ENCODE measurements at places on chromosomes 3 and 15.
A peak's percentile ranks its signal among the peaks of the same experiment; 100 is the strongest.

DNA sequence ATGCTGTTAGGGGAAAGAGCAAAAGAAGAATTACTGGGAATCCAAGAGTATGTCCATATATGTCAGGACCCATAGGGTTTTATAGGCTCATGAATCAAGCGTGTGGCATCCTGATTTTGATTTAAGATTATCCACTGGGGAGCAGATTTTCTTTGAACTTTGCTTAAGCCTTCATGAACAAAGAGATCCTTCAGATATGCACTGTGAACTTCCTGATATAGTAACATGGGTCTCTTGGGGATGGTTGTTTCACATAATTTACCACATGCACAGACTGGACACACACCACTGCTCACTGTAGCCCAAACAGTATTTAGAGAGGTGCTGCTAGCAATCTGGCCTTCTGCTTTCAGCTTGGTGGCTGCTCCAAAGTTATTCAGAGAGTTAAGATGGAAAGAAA lies 200.9 kb upstream of the ZPLD1 start:
- no peak for DNase-seq

- no peak for DNase-seq
Observed at GRCh38 chr15:57780471-57780870, 74.0 kb downstream of the POLR2M start.

- no peak for DNase-seq
Observed at GRCh38 chr3:53126601-53127000, 3.6 kb downstream of the RFT1 start.

- no peak for DNase-seq
Observed at GRCh38 chr3:45781271-45781670, 15.1 kb downstream of the SLC6A20 start.

- DNase-seq, result no peak
Observed at GRCh38 chr3:46883054-46883829, 5.7 kb downstream of the PTH1R start.

DNA sequence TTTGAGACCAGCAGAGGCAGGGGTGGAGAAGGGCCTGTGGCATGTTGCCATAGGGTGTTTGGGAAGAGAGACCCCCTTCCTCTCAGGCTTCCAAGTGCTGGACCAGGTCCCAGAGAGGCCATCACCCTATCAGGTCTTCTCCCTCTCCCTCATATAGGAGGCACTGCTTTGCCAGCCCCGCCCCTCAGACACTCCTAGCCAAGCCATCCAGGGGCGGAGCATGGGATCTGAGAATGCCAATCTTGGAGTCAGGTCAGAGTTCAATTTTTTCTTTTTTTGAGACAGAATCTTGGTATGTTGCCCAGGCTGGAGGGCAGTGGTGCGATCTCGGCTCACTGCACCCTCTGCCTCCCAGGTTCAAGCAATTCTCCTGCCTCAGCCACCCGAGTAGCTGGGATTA lies 32.7 kb downstream of the CRABP1 start:
- no peak for DNase-seq

GRCh38 chr15:50051811-50052419 lies 67.1 kb downstream of the ATP8B4 start:
- peak; percentile 10 for DNase-seq

GRCh38 chr3:122318620-122319019 lies 6.4 kb upstream of the CSTA start:
- no peak for DNase-seq

- DNase-seq, result no peak
Observed at GRCh38 chr3:7630351-7630911, 769.5 kb downstream of the GRM7 start.

GRCh38 chr15:73328149-73328820 lies 40.5 kb downstream of the HCN4 start:
- DNase-seq, result no peak

- DNase-seq, result no peak
Observed at GRCh38 chr3:45949432-45949831, 6.2 kb downstream of the CXCR6 start.

DNA sequence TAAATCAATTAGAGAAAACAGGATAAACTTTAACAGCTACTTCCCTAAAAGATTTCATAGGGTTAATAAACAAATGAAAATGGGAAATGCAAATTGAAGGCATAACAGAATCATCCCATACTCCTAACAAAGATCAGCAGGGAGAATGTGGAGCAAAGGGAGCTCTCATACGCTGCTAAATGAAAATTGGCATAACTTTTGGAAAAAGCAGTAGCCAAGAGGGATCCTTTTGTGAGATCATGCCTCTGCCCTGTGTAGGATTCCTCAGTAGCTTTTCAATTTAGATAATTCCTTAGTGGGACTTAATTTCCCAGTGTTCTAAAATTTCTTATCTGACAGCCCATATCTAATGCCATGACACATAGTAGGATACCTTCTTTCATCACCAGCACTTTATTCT lies 18.2 kb downstream of the NIPA2 start:
- no peak for DNase-seq

DNA sequence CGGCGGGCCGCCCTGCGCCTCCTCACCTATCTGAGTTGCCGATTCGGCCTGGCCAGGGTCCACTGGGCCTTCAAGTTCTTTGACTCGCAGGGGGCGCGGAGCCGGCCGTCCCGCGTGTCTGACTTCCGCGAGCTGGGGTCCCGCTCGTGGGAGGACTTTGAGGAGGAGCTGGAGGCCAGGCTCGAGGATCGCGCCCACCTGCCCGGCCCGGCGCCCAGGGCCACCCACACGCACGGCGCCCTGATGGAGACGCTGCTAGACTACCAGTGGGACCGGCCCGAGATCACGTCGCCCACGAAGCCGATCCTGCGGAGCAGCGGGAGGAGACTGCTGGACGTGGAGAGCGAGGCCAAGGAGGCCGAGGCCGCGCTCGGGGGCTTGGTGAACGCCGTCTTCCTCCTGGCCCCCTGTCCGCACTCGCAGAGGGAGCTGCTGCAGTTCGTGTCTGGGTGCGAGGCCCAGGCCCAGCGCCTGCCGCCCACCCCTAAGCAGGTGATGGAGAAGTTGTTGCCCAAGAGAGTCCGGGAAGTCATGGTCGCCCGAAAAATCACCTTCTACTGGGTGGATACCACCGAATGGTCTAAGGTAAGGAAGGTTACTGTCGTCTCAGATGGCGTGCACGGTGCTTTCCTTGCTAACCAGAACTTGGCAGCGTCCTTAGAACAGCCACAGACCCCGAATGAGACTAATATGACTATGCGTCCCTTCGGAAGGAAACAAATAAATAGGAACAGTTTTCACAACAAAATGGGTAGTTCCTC lies 567 bp downstream of the TICRR start:
- peak; percentile 47 for DNase-seq

- no peak for DNase-seq
Observed at GRCh38 chr15:63044645-63045464, 2.3 kb downstream of the TPM1 start.

DNA sequence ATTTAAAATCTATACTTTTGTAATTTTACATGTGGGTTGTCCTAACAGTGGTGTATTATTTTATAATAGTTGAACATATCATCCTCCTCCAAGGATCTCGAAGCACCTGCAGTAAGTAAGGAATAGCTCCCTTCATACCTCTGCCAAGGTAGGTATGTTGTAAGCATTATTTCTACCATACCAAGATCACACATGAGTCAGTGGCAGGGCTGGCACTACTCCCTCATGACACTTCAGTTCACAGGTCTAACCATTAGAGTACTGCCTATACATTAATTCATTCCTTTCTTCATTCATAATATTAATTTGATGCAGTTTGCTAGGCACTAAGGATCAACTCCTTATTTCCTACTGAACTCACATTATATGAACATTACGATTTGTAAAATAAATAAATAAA lies 11.9 kb upstream of the LEKR1 start:
- no peak for DNase-seq

- DNase-seq, result no peak
Observed at GRCh38 chr15:52028431-52029093, 9.5 kb downstream of the MAPK6 start.

DNA sequence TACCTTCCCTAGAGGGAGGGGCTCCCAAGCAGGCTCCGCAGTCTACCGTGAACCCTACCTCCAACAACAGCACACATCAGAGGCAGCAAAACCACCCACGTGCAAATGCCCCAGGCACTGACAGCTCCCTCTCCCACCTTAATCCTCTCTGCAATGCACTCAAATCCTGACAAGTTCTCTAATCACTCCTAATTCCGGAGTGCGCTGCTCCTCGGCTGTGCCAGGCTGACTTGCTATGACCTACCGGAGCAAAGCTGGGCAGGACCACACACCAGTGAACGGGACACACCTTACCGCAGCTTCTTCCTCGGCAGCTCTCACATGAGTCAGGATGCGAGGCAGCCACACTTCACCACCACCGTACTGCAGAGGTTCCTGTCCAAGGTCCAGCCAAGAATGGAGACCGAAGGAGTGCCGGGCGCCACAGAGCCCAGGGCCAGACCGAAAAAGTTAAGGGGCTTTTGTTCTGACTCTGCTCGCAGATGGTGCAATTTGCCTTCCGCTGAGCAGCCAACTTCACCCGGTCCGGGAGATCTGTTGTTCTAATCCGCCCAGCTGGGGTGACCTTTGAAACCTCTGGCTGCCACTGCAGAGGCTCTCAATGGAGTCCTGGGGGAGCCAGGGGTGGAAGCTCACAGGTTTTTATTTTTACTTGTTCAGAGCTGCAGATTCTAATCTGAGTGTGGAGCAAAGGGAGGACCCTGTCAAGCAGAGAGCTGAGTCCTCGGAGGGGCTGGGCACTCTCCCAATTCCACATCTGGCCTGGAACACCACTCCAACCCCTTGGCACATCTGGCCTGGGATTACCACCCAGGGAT lies 84.4 kb downstream of the MYLK start:
- DNase-seq, result no peak

DNA sequence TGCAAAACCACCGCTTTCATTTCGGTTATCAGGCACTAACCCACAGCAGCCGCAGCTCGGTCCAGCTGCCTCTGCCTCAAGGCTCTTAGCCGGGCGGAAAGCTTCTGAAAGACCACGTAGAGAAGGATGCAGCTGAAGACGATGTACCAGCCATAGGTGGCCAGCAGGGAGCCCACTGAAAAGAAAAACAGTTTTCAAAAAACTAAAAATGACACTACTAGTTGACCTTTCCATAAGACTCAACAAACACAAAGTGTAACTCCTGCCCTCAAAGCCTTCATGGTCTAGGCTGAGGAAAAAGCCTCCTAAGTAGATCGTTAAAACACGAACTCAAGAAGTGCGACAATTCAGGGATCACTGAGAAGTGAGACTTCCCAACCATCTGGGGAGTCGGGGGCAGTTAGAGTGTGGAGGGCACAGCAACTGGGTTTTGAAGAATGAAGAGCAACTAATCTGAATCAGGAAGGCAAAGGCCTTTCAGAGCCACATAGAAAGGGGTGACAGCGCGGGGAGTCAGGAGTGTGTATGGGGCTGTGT lies 716 bp downstream of the SELENOS start:
- DNase-seq, result peak; percentile 30

DNA sequence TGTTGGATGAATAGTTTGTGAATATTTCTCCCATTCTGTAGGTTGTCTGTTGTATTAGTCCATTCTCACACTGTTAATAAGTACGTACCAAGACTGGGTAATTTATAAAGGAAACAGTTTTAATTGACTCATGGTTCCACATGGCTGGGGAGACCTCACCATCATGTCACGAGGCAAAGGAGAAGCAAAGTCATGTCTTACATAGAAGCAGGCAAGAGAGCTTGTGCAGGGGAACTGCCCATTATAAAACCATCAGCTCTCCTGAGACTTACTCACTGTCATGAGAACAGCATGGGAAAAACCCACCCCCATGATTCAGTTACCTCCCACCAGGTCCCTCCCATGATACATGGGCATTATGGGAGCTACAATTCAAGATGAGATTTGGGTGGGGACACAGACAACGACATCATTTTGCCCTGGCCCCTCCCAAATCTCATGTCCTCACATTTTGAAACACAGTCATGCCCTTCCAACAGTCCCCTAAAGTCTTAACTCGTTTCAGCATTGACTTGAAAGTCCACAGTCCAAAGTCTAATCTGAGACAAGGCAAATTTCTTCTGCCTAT lies 133.2 kb downstream of the LMLN start:
- no peak for DNase-seq

- DNase-seq, result no peak
Observed at GRCh38 chr3:157109267-157110141, 50.4 kb downstream of the CCNL1 start.

DNA sequence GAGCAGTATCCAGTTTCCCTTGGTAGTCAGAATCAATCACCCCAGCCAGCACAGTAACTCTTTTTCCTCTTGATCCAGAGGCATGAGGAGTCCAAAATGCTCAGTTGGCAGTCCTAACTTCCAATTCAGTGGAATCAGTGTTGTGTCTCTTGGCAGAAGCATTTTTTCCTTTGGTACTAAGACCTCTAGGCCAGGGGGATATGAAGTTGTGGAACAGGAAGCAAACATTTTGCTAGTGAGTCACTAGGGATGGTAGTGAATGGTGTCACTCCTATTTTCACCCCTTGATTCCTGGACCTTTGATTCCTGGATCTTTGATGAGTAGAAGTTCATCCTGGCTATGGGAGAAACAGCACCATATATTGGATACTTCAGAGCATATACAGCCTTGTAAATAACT lies 70.5 kb upstream of the ALDH1A3 start:
- DNase-seq, result no peak

DNA sequence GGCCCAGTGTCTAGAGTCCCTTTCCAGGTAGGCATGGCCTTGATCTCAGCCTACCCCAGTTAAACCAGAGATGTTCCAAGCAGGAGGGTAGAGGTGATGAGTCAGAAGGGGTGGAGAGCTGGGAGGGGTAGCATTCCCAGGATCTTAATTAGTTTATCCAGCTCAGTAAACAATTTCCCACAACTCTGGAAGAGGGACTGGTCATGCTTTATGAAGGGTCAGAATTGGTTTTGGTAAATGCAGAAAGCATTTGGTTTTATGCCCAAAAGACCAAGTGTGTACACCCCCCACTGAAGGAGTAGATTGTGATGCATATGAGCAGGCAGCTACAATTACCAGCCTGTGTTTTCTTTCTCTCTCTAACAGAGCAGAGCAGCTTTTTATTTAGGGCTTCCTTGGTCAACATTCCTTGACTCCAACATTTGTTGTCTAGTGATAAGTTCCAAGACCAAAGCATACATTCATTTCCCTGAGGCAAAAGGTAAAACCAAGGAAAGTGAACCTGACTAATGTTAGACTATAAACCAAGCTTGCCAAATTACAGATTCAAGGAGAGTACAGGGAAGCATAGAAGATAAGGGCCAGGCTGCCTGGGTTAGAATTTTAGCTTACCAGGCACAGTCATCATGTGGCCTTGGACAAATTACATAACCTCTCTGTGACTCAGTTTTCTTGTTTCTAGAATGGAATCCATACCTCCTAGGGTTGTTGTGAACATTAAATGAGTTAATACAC lies 17.6 kb downstream of the EXOSC7 start:
- no peak for DNase-seq

Measured in stimulated activated naive CD8-positive, alpha-beta T cell treated with anti-CD3 and anti-CD28 coated beads, Interleukin-15, Interleukin-2, amounts not matched to agents 100 U/mL and 50 U/mL, for 24 hours (primary cell).